ENCODE measurements at places on chromosomes 6 and 20. TPM values are rescaled to one million over a fixed set of nuclear protein-coding genes. Genes with fewer than 3 reads are reported as not detected.

The BLTP3A gene
- 7.8 TPM for total RNA-seq

The APOBEC2 gene
- total RNA-seq, result 509 TPM

The DLL1 gene
- total RNA-seq, result 12.8 TPM

The CGA gene
- 4.3 TPM for total RNA-seq

The TEAD3 gene
- total RNA-seq, result 20.6 TPM

The TRIM27 gene
- total RNA-seq, result 47.7 TPM

The SEMG1 gene
- total RNA-seq, result not detected

The PACRG gene
- total RNA-seq, result 1.8 TPM

The TMEM244 gene
- total RNA-seq, result 0.22 TPM

The IMPG1 gene
- 0.22 TPM for total RNA-seq

The RAMACL gene
- total RNA-seq, result 0.71 TPM

GRCh38 chr6:142462260-142462659 is 160.5 kb downstream of the ADGRG6 start:
- H3K27me3 ChIP-seq, result no peaks in the 10 kb centered on the region
- no peak overlapping the region for H3K27ac ChIP-seq
- no peak overlapping the region for H3K4me3 ChIP-seq
- DNase-seq, result no peak
- no peaks in the 10 kb centered on the region for H3K36me3 ChIP-seq
- H3K4me1 ChIP-seq, result no peaks in the 10 kb centered on the region

DNA sequence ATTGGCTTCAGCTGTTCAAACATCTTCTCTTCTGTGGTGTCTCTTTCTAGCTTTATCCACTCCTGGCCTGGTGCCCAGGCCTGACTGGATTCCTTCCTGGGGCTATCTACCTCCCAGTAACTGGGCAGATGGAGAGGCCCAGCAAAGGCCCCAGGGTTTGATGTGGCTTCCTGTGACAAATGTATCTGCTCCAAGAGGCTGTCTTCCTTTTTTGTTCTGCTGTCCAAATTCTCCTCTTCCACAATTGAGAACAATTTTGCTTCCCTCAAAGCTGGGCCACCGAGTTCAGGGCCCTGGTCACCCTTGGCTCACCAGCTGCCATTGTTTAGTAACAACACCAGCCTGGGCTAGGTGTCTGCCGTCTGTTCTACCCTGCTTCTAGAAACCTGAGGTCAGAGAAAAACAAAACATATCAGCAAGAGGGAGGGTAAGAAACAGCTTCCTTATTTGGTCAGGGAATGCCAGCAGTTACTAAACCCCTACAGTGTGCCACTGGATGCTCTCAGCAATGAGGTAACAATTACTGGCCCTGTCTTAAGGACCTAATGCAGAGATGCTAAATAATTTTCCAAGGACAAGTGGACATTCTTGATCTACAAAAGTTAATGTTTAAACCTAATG is 3.9 kb downstream of the ZFP57 start:
- H3K27ac ChIP-seq, result no peak overlapping the region
- no peaks in the 10 kb centered on the region for H3K36me3 ChIP-seq
- H3K4me3 ChIP-seq, result no peak overlapping the region
- no peaks in the 10 kb centered on the region for H3K4me1 ChIP-seq

DNA sequence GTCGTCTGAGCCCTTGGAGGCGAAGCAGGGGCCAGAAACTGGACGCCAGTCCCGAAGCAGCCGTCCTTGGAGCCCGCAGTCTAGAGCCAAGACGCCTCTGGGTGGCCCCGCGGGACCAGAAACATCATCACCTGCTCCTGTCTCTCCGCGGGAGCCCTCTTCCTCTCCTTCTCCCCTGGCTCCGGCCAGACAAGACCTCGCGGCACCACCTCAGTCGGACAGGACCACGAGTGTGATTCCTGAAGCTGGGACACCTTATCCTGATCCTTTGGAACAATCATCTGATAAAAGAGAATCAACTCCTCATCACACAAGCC is 416 bp downstream of the RSPH4A start:
- no peaks in the 10 kb centered on the region for H3K36me3 ChIP-seq
- peaks cover 7% of the 10 kb centered on the region for H3K4me1 ChIP-seq
- DNase-seq, result no peak
- H3K27me3 ChIP-seq, result no peaks in the 10 kb centered on the region

- peak overlapping the region; percentile 70 for H3K27ac ChIP-seq
- H3K27me3 ChIP-seq, result no peaks in the 10 kb centered on the region
- H3K4me3 ChIP-seq, result no peak overlapping the region
- DNase-seq, result peak; percentile 92
Observed at GRCh38 chr20:6075428-6076219, 21.8 kb upstream of the LRRN4 start.

GRCh38 chr6:63795826-63796225 is 160.2 kb downstream of the PHF3 start:
- no peak for DNase-seq
- no peak overlapping the region for H3K4me3 ChIP-seq
- H3K4me1 ChIP-seq, result no peaks in the 10 kb centered on the region

DNA sequence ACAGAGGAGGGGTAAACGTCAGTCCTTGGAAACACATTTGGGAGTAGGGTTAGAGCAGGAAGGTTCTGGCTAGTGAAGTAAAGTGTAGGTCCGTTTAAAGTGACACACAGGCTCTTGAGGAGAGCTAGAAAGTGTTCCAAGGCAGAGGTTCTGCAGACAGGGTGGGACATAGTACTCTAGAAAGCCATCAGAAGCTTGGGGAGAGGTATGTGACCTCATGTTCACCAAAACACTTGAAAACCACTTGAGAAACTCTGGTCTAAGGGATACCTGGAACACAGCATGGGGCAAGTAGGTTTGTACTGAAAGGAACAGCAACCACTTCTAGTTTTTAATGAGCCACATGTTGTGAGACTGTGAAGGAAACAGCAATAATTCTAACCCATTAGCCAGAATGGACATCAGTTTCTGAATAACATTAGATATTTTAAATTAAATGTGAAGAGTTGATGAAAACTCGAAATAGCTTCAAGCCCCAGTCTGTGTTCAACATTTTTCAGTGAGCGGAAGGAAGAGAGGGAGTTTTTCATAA is 49.0 kb downstream of the SOBP start:
- H3K27me3 ChIP-seq, result no peaks in the 10 kb centered on the region
- H3K36me3 ChIP-seq, result peaks cover 11% of the 10 kb centered on the region
- no peak for DNase-seq

DNA sequence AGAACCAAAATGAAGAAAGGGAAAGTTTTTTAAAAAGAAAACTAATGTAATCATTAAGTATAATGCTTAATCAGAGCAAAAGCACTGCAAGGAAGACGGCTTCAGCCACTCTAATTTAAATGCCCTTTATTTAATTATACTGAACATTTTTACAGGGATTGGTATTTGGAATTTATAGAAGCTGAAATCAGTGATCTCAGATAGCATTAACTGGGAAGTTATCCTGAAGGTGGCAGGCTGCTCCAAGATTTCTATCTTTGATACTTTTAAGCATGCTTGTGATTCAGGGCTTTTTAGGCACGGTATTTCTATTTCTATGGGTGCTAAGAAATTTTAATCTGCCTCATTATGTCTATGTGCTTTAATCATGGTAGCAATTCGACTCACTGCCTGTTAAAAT is 1.3 kb upstream of the NDUFAF4 start:
- peaks cover 7% of the 10 kb centered on the region for H3K4me1 ChIP-seq
- peaks cover 6% of the 10 kb centered on the region for H3K36me3 ChIP-seq
- H3K4me3 ChIP-seq, result no peak overlapping the region

DNA sequence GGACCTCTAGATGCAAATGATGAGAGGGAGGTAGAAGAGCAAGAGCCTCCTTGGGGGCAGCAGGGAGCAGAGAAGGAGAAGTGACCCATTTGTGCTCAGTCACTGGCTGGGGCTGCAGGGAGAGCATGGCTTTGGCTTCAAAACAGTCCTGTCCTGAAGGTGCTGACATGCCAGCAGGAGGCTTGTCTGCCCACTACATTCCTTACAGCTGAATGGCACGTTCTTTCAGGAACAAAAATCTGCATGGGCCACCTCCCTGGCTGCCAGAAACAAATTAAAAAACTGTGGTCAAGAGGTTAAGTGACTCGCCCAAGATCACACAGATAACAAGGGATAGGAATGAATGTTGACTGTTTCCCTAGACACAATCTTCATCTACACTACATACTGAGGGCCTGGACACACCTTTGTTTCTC is 188.8 kb downstream of the HIVEP2 start:
- H3K27ac ChIP-seq, result no peak overlapping the region
- H3K4me3 ChIP-seq, result no peak overlapping the region
- H3K27me3 ChIP-seq, result no peaks in the 10 kb centered on the region
- H3K36me3 ChIP-seq, result peaks cover 35% of the 10 kb centered on the region
- H3K4me1 ChIP-seq, result no peaks in the 10 kb centered on the region
- DNase-seq, result no peak

- no peaks in the 10 kb centered on the region for H3K27me3 ChIP-seq
- H3K4me3 ChIP-seq, result no peak overlapping the region
- no peaks in the 10 kb centered on the region for H3K36me3 ChIP-seq
- no peak overlapping the region for H3K27ac ChIP-seq
Observed at GRCh38 chr20:39873286-39873685, 815.8 kb downstream of the MAFB start.

- H3K27ac ChIP-seq, result no peak overlapping the region
- DNase-seq, result no peak
- no peaks in the 10 kb centered on the region for H3K36me3 ChIP-seq
- no peaks in the 10 kb centered on the region for H3K27me3 ChIP-seq
Observed at GRCh38 chr20:13930281-13930680, 60.1 kb downstream of the SEL1L2 start.

GRCh38 chr6:31008165-31008564 is 2.1 kb upstream of the MUC22 start:
- no peak for DNase-seq
- H3K4me1 ChIP-seq, result no peaks in the 10 kb centered on the region
- H3K27me3 ChIP-seq, result peaks cover 9% of the 10 kb centered on the region
- H3K36me3 ChIP-seq, result no peaks in the 10 kb centered on the region
- no peak overlapping the region for H3K27ac ChIP-seq

- H3K27me3 ChIP-seq, result no peaks in the 10 kb centered on the region
- no peak for DNase-seq
Observed at GRCh38 chr20:23211164-23211563, 125.0 kb upstream of the CD93 start.

DNA sequence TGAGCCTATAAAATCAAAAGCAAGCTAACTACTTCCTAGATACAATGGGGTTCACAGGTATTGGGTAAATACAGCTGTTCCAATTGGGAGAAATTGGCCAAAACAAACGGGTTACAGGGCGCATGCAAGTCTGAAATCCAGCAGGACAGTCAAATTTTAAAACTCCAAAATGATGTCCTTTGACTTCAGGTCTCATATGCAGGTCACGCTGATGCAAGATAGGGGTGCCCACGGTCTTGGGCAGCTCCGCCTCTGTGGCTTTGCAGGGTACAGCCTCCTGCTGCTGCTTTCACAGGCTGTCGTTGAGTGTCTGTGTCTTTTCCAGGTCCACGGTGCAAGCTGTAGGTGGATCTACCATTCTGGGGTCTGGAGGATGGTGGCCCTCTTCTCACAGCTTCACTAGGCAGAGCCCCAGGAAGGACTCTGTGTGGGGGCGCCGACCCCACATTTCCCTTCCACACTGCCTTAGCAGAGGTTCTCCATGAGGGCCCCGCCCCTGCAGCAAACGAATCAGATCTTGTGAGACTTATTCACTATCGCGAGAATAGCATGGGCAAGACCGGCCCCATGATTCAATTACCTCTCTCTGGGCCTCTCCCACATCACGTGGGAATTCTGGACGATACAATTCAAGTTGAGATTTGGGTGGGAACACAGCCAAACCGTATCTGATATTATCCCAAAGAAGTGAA is 11.9 kb upstream of the SMIM29 start:
- no peak for DNase-seq
- no peaks in the 10 kb centered on the region for H3K4me1 ChIP-seq
- H3K27ac ChIP-seq, result no peak overlapping the region

DNA sequence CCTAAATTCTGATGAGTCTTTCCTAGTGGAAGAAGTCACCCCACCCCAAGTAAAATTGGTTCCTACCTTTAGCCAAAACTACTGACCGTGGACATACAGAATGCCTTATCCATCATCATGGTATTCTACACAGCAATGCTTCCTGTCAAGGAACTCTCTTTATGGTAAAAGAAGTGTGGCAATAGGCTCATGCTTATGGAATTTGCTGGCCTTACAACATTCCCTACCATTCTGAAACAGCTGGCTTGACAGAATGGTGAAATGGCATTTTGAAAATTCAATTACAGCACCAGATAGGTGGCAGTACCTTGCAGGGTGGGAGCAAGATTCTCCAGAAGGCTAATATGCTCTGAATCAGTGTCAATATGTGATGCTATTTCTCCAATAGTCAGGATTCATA is 41.8 kb upstream of the BACH2 start:
- no peak for DNase-seq
- no peaks in the 10 kb centered on the region for H3K36me3 ChIP-seq
- H3K4me1 ChIP-seq, result no peaks in the 10 kb centered on the region
- no peak overlapping the region for H3K4me3 ChIP-seq
- no peaks in the 10 kb centered on the region for H3K27me3 ChIP-seq

GRCh38 chr6:47353871-47354270 is 44.2 kb upstream of the TNFRSF21 start:
- H3K27ac ChIP-seq, result no peak overlapping the region
- DNase-seq, result peak; percentile 18
- no peaks in the 10 kb centered on the region for H3K4me1 ChIP-seq
- no peaks in the 10 kb centered on the region for H3K36me3 ChIP-seq
- H3K27me3 ChIP-seq, result no peaks in the 10 kb centered on the region

DNA sequence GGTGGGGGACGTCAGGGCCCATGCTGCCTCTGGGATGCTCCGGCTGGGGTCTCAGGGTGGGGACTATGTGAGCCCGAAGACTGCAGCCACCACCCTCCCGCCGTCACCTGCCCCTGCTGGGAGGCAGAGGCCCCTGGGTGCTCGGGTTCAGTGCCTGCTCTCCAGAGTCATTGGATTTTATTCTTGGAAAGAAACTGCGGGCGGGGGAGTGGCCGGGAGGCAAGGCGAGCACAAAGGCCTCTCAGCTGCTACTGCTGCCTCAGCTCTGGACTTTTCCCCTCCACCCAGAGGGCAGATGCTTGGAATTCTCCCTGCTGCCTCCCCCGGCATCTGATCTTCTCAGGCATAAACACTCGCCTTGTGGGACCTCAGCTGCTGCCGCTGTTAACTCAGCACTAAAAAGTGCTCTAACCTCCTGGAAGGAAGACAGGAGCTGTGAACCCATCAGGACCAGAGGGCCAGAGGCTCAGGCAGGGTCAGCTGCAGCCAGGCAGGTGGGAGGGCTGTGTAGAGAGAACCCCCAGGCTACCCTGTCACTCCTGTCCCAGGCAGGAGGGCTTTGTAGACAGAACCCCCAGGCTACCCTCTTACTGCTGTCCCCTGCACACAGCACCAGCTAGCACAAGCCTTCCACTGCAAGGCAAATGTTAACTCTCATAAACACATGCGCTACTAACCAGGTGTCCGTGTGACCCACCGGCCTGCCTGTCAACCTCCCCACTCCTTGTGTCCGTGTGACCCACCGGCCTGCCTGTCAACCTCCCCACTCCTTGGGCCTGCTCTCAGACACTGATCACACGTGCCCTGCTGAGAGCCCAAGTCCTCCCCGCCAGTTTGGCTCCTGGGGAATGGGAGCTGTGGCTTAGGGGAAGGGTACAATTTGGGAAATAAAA is 9.4 kb upstream of the FRMD1 start:
- H3K4me3 ChIP-seq, result no peak overlapping the region
- H3K36me3 ChIP-seq, result no peaks in the 10 kb centered on the region

DNA sequence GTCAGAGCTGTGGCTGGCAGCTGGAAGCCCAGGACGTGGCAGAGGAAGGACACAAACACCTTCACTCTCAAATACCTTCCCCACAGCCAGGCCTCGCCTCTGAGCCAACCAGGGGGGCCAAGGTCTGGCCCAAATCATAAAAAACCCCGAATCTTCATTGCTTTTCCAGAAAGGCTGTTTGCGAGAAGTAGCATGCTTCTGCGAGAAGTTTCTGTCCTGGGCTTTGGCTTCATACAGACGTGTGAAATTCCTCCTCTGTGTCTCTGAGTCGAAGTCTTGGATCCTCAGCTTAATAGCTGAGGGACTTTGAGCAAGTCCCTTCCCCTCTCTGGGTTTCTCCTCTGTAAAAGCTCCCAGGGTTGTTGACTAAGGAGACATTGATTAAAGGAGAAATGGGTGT is 63.0 kb downstream of the CHMP4B start:
- H3K36me3 ChIP-seq, result no peaks in the 10 kb centered on the region
- H3K27me3 ChIP-seq, result no peaks in the 10 kb centered on the region
- H3K27ac ChIP-seq, result no peak overlapping the region

Measured in muscle of leg (tissue), 16 donors.